SJSA1 (cell line): ENCODE measurements at places on chromosomes 11 and 22. TPM values are rescaled to one million over a fixed set of nuclear protein-coding genes. Genes with fewer than 3 reads are reported as not detected.
A peak's percentile ranks its signal among the peaks of the same experiment; 100 is the strongest.

GRCh38 chr11:19907839-19908238 lies 195.2 kb downstream of the NAV2 start:
- no peak for DNase-seq

DNA sequence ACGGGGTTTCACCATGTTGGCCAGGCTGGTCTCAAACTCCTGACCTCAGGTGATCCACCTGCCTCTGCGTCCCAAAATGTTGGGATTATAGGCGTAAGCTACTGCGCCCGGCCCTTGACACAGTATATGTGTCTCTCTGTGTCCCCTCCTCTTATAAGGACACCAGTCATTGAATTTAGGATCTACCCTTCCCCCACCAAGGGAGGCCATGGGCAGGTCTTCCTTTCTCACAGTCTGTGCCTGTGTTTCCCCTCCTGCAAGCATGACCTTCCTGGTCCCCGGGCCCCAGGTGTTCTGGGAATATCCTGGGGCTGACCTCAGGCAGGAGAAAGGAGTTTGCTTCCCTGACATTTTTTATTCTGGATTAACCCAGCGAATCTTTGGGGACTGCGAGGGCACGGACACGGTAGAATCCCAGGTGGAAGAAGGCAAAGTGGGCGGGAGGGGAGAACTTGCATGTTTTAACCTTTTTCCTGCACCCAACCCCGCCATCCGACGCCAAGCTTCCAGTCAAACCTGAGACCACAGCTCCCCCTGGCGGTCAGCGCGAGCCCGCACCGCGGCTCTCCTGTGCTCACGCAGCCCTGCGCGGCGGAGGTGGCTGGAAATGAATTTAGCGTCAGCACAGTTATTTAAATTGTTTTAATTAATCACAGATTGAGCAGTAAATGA lies 42.1 kb upstream of the ISX start:
- DNase-seq = peak; percentile 19

DNA sequence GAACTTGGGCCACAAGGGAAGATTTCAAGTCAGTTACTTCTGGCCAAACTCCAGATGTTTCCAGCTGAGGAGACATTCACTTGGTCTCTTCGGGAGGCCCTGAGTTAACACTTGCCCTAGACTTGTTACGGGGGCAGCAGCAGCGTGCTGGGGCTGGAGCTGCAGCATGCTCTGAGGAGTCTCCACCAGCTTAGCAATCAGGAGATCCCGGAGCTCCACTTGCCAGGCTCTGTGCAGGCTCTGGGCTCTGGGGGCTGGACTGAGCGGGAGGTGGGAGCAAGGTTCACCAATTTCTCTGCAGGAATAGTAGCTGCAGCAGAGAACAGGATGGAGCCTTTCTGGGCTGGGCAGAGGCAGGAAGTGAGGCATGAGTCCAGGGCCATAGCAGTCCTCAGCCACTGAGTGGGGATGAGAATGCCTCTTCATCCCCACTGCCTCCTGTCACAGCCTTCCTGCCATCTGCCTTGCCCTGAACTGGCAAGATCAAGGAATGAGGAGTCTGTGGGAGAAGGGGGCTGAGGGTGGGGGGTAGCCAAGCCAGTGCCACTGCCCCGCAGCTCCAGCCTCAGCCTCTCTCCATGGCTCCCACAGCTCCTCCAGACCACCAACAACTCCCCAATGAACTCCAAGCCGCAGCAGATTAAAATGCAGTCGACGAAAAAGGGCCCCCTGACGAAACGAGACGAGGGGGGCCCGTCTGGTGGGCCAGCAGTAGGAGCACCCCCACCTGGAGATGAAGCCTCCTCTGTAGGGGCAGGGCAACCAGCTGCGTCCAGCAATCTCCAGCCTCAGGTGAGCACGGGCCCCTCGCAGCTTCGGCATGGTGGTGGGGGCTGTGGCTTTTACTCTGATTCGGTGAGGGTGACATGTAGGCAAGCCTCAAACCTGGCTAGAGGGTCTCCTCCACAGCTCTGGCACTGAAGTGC lies 23.4 kb downstream of the GTPBP1 start:
- DNase-seq = no peak

GRCh38 chr22:37560608-37561211 lies 430 bp downstream of the CDC42EP1 start:
- DNase-seq = peak; percentile 60

- no peak for DNase-seq
Observed at GRCh38 chr22:49866646-49867045, 13.0 kb downstream of the ZBED4 start.

GRCh38 chr22:23575601-23576000 lies 4.5 kb downstream of the IGLL1 start:
- DNase-seq = no peak

DNA sequence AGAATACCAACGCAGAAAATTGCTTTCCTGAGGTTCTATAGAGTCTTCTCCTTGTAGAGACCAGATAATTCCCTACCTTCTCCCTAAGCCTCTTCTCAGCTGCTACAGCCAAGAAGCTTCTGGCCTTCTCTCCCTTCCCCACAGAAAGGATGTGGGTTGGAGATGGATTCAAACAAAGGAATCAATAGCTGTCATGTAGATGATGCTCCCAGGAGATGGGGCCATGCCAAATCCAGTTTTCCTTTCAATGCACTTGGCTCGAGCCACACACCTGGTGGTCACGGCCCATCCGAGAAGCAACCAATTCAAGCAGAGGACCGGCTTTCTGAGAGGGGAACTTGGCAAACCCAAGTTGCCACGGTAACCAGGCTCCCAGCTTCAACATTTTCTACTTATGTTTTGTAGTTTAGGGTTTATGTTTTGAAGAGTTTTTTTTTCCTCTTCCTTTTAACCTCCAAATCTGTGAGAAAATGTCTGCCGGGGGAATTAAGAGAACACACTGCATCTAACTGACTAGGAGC lies 31.3 kb upstream of the OPCML start:
- DNase-seq = no peak

DNA sequence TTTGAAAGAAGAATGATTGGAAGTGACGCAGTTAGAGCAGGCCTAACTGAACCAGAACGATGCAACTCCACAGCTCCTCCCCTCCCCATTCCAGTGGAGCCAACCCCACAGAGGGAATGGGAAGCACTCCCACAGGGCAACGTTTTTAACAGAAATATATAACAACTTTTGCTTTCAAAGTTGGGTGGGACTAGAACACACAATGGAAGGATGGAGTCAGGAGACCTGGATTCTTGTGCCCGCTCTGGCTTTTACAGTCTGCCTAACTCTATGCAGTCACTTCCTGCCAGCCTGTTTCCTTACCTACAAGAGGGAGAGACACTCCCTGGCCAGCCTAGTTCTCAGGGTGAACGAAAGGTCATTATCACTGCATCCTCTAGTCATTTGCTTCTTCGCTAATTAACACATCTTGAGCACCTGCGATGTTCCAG lies 75.5 kb downstream of the PACSIN2 start:
- peak; percentile 61 for DNase-seq

DNA sequence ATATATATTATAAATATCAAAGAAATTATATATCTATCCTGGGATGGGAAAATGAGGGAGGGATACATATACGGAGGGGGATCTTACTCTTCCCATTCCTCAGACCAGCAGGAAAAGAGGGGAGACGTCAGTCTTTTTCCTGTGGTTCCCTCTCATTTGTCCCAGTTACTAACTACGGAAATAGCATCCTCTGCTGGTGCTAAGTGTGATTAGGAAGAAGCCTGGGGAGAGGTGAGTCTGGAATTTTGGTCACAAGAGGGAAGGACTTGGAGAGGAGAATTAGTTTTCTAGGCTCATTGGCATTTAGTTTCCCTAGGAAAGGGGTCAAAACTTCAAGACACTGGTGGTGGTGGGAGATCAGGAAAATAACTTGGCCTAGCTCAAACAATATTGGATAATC lies 11.6 kb downstream of the MED19 start:
- DNase-seq = no peak

DNA sequence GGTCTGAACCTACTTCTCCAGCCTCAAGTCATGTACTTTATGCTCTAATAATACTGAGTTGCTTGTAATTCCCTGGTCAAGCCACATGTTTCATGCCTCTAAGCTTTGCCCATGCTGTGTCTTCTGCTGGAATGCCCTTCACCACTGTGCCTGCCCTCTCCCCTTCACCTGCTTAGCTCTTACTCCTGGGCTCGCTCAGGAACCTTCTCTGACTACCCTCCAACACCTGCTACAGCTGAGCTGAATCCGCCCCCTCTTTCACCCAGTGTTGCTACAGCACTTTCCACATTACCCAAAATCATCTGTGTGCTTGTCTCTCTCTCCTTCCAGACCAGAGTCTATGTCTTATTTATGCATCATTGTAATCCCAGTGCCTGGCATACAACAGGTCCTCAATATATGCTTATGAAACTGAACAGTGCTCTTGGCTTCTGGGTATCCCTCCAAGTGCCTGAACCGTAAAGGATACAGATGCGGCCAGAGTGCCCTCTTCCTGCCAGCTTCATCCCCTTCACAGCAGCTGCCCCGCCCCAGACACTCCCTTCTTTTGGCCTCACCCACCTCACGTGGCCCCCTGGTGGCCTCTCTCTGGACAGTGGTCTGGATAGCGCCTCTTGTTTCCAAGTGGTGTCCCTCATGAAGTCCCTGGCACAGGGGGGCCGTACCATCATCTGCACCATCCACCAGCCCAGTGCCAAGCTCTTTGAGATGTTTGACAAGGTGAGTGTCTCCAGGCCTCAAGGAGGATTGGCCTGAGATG lies 7.1 kb downstream of the ABCG4 start:
- peak; percentile 53 for DNase-seq

DNA sequence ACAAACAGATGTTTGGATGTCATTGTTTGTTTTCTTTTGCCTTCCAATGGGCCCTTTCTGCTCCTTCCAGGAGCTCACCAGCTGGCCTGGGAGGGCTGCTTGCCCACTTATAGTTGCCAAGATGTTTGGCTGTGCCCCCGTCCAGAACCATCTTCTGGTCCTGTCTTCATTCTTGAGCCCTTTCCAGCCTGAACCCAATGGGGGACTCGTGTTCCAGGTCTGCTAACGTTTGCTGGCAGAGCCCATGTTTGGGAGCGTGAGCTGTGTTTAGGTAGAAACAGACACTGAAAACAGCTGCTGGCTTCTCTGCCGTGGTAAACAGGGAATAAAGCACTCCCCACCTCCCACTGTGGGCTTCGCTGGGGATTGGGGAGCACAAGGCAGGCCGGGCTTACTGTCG lies 83.2 kb upstream of the SYT13 start:
- DNase-seq = no peak

GRCh38 chr22:44701824-44702478 lies at the start of gene PRR5:
Gene PRR5 (plus strand): TSS chr22:44702204. CDS start chr22:44702475, 271 bp downstream.
- DNase-seq = peak; percentile 80

GRCh38 chr11:67055812-67056211 lies 835 bp upstream of the RHOD start:
- no peak for DNase-seq

DNA sequence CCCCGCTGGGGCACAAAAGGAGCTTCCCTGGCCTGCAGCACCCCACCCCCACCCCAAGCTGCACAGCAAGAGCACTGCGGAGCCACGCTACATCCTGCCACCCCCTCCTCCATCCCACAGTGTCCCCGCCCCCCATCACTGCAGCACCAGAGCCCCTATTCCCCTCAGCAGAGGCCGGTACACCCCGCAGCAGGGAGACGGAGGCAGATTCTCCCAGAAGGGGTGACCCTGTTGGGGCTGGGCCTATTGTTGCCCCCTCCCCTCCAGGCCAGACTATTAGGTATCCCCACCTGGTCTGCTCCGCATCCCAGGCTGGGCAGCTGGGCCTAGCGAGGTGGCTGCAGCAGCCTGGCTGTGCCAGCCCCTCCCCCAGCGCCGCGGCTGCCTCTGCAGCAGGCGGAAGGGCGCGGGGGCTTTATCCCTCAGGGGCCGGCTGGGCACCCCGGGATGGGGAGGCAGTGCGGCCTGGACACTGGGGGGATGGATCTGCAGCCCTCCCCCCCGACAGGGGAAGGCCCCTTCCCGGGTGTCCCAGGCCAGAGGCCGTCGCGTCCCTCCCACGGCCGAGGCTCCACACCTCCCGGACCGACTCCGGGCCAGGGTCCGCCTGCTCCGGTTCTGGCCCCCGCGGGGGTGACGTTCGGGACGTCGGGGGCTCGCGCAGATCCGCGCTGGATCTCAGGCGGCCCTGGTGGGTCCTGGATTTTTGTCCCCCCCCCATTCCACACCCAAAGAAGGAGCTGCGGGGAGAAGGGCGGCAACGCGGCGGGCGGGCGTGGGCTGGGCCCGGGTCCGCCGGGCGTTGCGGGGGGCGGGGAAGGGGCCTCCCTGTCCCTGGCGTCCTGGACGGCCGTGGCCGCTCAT lies 943 bp downstream of the DUSP8 start:
- DNase-seq = no peak

DNA sequence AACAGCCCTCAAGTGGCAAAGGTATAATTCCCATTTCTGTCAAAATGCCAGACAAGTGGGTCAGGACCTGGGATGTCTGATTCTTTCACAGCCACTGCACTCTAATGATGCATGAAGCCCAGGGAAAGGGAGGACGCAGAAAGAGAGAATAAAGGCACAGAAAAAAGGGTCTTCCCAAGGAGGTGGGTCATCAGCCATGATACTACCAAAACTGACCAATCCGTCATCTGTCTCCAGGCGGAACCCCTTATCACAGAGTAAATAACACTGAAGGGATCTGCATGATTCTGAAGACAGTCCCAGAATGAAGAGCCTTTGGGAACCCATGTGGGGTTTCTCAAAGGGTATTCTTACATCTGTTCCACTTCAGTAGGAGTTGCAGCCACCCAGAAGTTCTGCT lies 73.8 kb upstream of the OPCML start:
- no peak for DNase-seq

DNA sequence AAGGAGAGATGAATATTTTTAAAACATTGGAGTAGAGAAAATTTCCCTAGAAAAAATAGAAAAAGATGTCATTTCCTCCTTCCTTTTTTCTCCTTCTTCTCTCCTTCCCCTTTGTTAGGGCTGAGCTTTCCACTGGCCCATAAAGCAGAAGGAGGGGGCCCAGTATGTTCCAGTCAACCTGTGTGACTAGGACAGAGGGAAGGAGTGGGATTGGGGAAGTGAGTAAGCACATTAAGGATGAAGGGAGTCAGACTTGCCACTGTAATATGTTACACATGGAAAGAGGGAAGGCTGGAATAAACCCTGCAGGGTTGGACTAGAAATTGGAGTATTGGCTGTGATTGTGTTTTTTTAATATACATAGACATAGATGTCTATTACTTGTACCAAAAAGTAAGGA lies 20.1 kb upstream of the SPINDOC start:
- no peak for DNase-seq

- DNase-seq = no peak
Observed at GRCh38 chr11:46999217-46999616, 62.7 kb downstream of the CSTPP1 start.

GRCh38 chr11:63472372-63472771 lies 18.6 kb downstream of the PLAAT5 start:
- no peak for DNase-seq

GRCh38 chr11:121800731-121801393 lies 315.2 kb downstream of the BLID start:
- DNase-seq = no peak

GRCh38 chr22:25404556-25404927 lies 159.9 kb upstream of the GRK3 start:
- DNase-seq = peak; percentile 50

PVALB gene
- not detected in 2 replicates for total RNA-seq

CSNK2A3 gene
- 0.53 and 2.3 TPM in 2 replicates for total RNA-seq

THY1 gene
- total RNA-seq = 7.4 and 51.6 TPM in 2 replicates

RAC2 gene
- 2.0 and 2.1 TPM in 2 replicates for total RNA-seq

LDHA gene
- 758 and 913 TPM in 2 replicates for total RNA-seq

BLID gene
- total RNA-seq = 0.42 TPM in 1 of 2 replicates, not detected in the other

TESMIN gene
- 5.0 and 6.7 TPM in 2 replicates for total RNA-seq

UBQLNL gene
- total RNA-seq = 0.05 TPM in 1 of 2 replicates, not detected in the other

GGTLC3 gene
- total RNA-seq = 0.26 TPM in 1 of 2 replicates, not detected in the other
